ENCODE measurements at places on chromosomes 6 and 20. TPM values are rescaled to one million over a fixed set of nuclear protein-coding genes. Genes with fewer than 3 reads are reported as not detected.

DNA sequence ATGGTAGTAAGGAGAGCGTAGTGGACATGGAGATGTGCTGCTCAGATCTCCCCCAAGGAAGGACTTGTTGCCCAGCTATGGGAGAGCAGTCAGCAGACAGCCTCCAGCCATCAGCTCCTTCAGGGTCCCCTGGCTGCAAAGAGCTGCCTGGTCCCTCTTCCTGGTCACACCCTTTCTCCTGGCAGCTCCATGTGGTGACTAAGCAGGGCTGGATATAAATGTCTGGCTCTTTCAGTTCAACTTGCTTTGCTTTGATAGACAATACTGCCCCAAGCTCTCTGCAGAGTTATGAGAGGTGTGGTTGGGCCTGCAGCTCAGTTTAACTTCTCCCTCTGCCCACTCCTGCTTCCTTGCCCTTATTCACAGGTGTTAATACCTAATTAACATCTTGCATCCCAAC is 64.1 kb upstream of the DDR1 start:
- peak; percentile 65 for DNase-seq
- H3K4me1 ChIP-seq, result peaks cover 35% of the 10 kb centered on the region
- no peaks in the 10 kb centered on the region for H3K36me3 ChIP-seq
- no peak overlapping the region for H3K4me3 ChIP-seq
- no peaks in the 10 kb centered on the region for H3K27me3 ChIP-seq

- H3K27ac ChIP-seq, result peak overlapping the region; percentile 1
- H3K4me3 ChIP-seq, result no peak overlapping the region
Measured at GRCh38 chr20:44123251-44123650, 63.7 kb downstream of the JPH2 start.

- no peaks in the 10 kb centered on the region for H3K27me3 ChIP-seq
- H3K4me3 ChIP-seq, result no peak overlapping the region
- no peaks in the 10 kb centered on the region for H3K36me3 ChIP-seq
- no peak overlapping the region for H3K27ac ChIP-seq
- no peak for DNase-seq
- H3K4me1 ChIP-seq, result peaks cover 50% of the 10 kb centered on the region
Measured at GRCh38 chr6:15255909-15256395, 10.1 kb downstream of the JARID2 start.

GRCh38 chr6:162181741-162182401 is 545.7 kb downstream of the PRKN start:
- no peak overlapping the region for H3K4me3 ChIP-seq
- H3K36me3 ChIP-seq, result no peaks in the 10 kb centered on the region
- H3K4me1 ChIP-seq, result peaks cover 22% of the 10 kb centered on the region
- no peak overlapping the region for H3K27ac ChIP-seq

- no peaks in the 10 kb centered on the region for H3K36me3 ChIP-seq
- H3K27ac ChIP-seq, result no peak overlapping the region
- no peaks in the 10 kb centered on the region for H3K27me3 ChIP-seq
Measured at GRCh38 chr6:113185299-113185698, 671.8 kb upstream of the MARCKS start.

SLC2A4RG gene
- 60.0 TPM for total RNA-seq

Measured in heart left ventricle (tissue), 16 donors.